NCI-H524 (cell line): ENCODE measurements at places on chromosomes 5 and 9.
A peak's percentile ranks its signal among the peaks of the same experiment; 100 is the strongest.

DNA sequence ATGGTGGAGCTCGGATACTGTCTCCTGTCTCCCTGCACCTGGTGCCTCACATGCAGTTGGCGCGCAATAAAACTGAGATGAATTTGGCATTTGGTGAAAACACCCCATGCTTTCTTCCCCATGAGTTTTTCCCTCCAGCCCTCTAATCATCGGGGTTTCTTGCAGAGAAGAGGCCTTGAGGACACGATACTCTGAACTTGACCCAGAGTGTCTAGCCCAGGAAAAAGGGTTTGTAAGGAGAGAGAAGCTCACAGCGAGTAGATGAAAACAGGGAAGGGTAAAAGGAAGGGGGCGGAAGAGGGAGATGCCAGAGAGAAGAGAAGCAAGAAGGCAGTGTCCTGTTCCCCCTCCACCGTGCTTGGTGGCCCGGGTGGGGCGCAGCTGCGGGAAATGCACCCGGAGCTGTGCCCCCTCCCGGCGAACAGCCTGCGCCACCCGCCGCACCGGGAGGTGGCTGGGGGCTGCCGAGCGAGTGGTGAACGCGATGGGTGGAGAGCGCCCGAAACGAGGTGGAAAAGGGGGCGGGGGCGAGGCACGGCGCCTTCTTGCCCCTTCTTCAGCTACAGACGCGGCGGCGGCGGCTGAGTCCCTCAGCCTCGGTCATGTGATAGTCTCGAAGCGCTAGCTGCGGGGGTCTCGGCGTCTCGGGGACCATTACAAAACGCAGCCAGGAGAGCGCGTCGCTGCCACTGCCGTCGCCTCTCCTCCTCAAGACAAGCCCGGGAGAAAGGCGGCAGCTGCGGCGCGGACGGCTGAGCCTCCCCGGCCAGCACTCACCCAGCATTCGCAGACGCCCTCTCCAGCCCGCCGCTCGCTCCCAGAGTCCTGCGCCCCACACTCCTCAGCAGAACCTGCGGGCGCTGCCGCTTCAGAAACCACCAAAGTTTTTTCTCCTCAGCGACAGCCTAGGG, 1.1 kb upstream of the FOXB2 start:
- DNase-seq: peak; percentile 17

GRCh38 chr5:121988488-121988887, 26.7 kb downstream of the SRFBP1 start:
- DNase-seq: no peak

DNA sequence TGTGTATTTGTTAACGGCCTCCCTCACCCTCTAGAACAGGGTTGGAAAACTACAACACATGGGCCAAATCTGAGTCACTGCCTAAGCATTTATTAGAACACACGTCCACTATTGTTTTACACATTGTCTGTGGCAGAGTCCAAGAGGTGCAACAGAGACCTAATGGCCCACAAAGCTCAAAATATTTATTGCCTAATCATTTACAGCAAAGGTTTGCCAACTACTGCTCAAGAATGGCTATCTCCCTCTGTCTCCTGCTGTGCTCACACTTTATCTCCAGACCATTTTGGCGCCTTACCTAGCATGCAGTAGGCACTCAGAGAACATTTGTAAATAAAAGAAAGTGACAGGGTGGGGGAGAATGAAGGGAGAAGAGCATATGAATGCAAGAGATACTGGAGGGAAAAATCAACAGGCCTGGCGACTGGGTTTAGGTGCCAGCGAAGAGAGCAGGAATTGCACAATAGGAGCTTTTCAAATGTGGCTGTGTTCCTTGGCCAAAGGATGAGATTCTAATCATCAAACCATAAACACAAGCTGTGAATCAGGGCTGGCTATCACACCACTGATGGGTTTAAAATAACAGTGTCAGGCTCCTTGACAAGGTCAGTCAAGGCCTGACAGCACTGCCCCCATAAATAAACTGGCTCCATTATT, 80.3 kb downstream of the EPB41L4A start:
- no peak for DNase-seq

GRCh38 chr9:93134740-93135444, 841 bp upstream of the NINJ1 start:
- peak; percentile 94 for DNase-seq

DNA sequence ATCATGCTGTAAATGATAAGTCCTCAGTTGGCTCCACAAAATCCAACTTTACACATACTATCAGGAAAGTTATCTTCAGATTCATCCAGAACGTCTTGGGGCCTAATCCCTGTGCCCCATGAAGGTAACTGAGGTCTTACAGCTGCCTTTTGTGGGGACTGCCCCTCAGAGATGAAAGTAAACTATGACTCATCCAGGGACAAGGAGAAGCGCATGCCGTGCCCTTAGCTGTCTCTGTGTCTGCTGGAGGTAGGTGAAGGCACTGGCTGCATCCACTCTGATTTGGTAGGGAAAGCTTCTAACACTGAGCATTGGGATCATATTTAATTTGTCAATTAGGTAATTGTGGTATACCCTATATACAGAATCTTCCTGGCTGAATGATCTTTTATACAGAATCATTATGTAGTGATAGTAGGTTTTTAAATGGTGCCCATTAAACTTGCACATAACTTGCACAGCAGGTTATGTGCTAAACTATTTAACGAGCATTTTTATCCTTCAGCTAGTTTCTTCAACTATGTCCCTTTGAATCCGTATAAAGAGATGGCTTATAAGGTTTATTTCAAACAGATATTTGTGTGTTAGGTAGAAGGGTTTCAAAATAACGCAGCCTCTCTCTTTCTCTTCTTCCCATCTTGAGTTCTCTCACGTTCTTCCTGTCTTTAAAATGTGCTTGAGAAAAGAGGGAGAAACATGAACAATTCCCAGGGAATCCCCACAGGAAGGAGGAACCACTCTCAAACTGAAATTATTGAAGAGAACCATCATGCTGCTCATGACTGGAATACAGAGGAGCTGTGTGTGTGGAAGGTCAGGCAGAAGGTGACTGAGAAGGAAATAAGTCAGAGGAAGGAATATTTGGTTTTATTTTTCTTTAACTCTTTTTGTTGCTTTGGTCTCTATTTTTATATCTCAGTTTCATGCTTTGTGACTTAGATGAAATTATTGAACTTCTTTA, 250.9 kb downstream of the CD180 start:
- DNase-seq: no peak

DNA sequence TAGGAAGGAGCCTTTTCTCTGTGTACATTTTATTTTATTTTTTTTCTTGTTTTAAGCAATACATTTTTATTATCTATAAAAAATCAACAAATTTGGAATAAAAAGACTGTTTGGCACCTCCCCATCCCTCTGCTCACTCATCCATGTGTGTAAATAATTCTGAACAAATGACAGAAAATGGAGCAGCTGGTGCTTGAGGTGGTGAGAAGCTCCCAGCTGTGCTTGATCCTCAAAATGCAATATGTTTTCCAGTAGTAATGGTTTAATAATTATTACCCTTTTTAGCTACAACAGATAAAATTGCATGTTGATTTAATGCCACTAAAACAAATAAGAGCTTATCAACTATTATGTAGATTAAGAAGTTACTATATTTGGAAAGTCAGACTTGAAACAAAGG, 132.5 kb downstream of the CDH18 start:
- DNase-seq: peak; percentile 84

GRCh38 chr5:39059064-39059463, 15.1 kb downstream of the RICTOR start:
- no peak for DNase-seq

DNA sequence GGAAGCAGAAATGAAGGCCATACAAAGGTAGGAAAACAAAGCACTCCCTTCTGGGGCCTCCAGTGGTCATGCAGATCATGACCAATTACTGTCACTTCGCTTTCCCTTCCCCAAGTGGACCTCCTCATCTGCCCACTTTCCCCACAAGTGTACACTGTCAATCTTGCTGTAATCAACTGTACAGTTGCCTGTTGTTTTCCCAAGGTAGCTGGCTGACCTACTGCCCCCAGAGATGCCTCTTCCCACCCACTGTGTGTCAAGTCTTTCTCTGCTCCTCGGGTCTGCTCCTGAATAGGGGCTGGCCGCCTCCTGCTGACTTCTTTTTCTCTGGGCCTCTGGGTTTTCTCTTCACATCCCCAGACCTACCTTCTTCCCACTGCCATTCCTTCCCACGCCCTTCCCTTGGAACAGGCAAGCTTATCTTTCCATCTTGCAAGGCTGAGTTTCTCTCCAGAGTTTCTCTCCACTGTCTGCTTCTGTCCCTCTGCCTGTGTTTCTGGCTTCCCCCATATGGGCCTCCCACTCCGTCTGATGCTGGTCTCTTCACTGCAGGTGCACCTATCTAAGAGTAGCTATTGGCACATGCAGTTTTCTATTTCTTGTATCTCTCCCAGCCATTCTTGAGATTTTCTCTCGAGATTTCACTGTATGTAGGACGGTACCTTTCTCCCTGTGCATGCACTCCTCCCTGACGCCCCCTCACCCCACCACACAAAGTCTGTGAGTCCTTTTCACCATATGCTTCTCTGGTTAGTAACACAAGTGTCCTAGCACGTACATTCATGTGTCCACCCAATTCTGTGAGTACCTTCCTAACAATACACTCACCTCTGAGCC, 2.4 kb downstream of the ELL2 start:
- DNase-seq: no peak

GRCh38 chr5:90169078-90169477, 240.5 kb downstream of the CETN3 start:
- DNase-seq: peak; percentile 81
